ENCODE measurements at places on chromosomes 1 and 21.
A peak's percentile ranks its signal among the peaks of the same experiment; 100 is the strongest.

- no peak for DNase-seq
These were observed 39.6 kb upstream of the DPYD start for GRCh38 chr1:97960470-97960869.

- no peak for DNase-seq
These were observed 97.1 kb upstream of the DAB1 start for GRCh38 chr1:57520743-57521515.

DNA sequence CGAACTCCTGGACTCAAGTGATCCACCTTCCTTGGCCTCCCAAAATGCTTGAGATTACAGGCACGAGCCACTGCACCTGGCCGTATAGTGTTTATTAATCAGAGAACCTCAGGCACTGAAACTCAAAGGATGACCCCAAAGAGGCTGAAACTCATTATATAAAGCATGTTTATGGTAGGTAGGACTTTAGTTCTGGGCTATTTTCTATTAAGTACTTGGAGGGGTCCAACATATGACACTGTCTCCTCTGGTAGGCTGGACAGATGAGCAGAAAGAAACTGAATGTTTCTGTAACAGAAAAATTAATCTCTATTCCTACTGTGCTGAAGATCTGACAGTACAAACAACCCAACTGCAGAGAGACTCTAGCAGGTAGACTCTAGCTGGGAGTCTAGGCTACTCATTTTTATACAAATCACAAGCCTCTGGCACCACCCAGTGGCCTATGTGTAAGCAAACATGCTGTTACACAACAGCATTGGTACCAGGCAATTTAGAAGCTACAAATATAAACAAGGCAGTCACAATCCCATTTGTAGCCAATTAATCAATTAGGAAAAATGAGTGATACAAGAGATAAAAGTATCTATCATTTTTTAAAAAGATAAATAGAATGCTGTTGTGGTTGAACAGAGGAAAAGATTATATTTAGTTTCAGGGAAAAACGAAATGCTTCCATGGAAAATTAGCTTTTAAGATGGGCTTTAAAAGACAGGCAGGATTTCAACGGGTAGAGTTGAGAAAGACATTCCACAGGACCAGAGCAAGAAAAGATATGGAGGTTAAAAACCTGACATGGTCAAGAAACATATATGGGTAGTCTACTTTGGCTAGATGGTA is 10.4 kb downstream of the DCAF8 start:
- no peak for DNase-seq

DNA sequence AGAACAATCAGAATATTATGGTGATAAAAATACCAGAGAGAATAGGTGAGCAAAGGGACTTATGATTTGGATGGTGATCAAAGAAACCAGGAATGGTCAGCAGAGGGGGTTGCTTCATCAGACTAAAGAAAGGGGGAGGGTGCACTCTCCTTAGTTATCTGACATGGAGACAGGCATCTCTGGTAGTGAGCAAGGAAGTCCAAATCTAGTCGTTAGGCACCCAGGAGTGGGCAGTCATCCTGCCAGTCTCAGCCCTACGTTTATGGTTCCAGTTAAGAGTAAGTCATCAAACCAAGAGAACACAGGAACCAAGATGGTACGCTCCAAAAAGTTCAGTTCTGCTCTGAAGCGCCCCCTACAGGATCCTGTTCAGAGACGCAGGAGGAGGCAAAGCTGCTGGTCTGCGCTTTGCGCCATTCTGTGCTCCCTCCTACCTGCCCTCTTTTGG is 28.6 kb downstream of the EBNA1BP2 start:
- no peak for DNase-seq

DNA sequence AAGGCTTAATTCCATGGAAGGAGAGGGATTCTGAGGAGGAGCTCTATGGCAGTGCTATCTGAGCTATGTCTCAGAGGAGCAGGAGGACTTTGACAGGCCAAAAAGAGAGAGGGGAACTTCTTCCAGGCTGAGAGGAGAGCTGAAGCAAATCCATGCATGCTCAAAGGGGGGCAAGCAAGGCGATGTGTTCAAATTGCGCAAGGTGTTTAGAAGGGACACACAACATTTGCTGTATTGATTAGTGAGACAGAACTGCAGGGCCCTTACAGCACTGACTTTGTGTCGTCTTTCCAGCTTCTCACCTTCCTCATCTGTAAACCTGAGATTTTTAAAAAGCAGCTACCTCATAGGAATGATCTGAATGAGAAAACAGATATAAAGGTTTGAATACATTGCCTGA is 145.3 kb downstream of the DAB1 start:
- no peak for DNase-seq

- DNase-seq = no peak
These were observed 589.1 kb downstream of the PTPRU start for GRCh38 chr1:29825274-29825940.

DNA sequence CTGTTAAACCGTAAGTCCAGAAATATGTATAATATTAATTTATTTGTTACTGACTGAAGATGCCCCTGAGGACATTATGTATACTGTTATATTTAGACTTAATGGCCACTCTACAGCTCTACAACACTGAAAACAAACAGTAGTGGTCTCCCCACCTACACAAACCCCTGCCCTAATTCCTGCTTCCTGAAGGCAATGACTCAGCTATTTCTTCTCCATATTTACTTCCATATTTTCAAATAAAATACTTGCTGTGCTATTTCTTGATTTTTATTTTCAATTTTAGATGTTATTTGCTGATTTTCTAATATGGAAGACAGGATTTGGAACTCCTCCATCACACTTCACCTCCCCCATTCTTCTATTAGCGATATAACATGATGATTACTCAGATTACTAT is 97.6 kb downstream of the PCNX2 start:
- DNase-seq = no peak

GRCh38 chr1:19661721-19662228 is 2.9 kb upstream of the HTR6 start:
- DNase-seq = no peak

GRCh38 chr1:225963735-225964530 is 22.9 kb upstream of the LEFTY2 start:
- DNase-seq = no peak

DNA sequence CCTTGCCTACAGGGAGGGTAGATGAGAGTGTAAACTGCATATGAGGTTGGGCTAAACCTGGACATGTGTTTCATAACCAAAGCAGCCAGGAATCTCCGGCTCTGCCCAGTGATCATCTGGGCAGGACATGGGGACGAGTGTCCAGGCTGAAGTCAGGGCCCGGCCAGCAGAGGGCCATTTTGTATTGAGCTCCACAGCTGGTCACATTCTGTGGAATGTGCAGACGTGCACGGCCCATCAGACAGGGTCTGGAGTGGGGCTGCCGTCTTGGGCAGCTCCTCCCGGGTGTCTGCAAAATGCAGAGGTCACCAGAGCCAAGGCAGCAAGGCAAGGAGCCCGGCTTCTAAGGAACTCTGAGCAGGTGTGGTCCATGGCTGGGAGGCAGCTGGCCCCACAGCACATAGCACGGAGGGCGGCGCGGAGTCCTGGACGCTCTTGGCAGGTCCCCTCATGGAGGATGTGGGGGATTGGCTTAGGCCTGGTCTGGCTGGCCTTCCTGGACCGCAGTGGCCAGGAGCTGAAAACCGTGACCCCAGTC is 6.2 kb downstream of the LRRC3 start:
- no peak for DNase-seq

DNA sequence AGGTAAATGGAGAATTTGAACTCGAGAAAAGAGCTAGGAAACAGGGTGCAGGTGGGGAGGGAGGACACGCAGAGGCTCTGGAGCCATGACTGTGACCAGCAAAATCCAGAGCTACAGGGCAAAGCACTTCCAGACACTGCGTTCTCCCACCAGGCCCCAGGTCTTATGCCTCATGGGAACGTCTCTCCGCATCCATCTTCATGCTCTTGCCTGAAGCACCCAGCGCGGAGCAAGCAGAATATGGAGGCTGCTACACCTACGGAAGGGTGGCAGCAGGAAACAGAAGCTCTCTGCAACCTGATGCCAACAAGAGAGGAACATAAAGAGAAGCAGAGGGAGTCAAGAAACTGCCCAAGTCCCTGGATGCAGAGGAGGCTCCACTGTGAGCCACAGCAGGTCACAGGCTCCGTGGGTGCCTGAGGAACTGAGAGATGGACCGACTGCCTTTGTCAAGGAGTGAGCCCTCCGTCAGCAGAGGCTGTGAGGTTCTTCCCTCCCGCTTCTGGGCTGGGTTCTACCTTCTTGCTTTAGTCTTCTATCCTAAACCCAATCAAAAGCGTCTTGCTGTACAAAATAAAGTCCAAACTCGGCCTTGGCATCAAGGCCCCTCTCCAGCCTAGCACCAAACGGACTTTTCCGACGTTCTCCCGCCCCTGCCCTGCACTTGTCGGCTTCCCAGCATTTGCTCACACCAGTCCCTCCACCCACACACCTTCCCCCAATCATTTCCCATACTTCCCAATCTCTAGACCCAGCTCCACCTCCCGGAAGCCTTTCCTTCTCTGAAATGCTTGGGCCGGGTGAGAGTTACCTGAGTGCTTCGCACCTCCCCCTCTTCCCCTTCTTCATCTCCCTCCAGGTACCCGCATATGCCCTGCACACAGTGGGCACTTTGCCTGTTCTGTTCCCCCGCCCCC is 930 bp downstream of the DHCR24 start:
- no peak for DNase-seq

DNA sequence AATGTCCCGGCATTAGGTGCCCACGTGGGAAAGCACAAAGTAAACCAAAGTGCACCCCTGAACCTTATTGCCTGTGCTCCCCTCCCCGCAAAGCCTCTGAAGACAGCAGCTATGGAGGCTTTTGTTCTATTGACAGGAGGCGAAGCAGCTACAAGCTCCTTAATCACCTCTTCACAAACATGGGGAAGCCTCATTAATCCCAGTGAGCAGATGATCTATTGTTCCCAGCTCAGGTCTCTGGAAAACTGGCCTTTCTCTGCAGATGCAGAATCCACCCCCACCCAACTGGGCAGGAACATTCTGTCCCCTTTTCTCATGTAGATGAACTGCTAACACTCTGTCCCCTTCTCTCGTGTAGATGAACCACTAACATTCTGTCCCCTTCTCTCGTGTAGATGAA is 190.5 kb upstream of the CSF3R start:
- no peak for DNase-seq

DNA sequence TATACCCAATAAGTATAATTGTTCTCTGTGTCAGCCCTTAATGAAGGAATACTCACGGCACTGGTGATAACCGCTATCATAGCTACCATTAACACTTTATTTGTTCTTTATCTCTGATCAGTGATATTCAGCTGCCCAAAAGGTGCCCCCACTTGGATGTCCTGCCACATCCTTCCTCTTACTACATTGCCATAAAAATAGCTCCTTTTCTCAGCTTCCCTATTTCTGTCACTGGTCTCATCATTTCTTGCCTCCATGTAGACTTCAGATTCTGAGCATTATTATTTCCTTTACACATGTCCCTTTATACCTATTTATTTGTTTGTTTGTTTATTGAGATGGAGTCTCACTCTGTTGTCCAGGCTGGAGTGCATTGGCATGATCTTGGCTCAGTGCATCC is 2.7 kb upstream of the RAB29 start:
- DNase-seq = no peak

DNA sequence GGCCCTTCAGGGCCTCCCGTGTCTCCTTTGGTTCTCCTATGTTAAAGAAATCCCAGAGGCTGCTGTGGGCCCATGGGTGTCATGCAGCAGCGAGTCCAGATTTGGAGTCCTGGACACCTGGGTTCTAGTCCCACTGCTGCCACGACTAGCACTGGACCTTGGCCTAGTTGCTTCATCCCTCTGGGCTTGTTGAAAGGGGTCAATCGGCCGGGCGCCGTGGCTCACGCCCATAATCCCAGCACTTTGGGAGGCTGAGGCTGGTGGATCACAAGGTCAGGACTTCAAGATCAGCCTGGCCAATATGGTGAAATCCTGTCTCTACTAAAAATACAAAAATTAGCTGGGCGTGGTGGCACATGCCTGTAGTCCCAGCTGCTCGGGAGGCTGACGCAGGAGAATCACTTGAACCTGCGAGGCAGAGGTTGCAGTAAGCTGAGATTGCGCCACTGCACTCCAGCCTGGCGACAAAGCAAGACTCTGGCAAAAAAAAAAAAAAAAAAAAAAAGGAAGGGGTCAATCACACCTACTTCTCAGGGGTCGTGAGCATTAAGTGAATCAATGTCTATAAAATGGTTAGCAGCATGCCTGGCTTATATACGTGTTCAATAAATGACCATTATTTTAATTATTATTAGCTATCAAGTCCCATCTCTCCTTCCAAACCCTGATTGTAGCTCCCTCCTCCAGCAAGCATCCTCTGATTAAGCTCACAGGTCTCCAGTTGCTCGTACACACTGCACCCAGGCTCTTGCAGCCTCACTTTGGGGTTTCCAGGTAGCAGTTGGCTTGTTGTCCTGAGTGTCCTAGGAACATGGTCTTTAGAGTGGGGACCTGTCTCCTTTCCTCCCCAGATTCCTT is 43.8 kb downstream of the KIRREL1 start:
- no peak for DNase-seq

- peak; percentile 94 for DNase-seq
These were observed 26.8 kb downstream of the EIF4G3 start for GRCh38 chr1:21149855-21150432.

GRCh38 chr1:1141911-1142250 is 26.0 kb upstream of the C1orf159 start:
- no peak for DNase-seq

GRCh38 chr1:219927298-219927955 is 930 bp downstream of the SLC30A10 start:
- no peak for DNase-seq

- DNase-seq = no peak
These were observed 24.4 kb downstream of the FUBP1 start for GRCh38 chr1:77954521-77954920.

- DNase-seq = no peak
These were observed 283.9 kb upstream of the ST6GALNAC5 start for GRCh38 chr1:76583235-76583868.

DNA sequence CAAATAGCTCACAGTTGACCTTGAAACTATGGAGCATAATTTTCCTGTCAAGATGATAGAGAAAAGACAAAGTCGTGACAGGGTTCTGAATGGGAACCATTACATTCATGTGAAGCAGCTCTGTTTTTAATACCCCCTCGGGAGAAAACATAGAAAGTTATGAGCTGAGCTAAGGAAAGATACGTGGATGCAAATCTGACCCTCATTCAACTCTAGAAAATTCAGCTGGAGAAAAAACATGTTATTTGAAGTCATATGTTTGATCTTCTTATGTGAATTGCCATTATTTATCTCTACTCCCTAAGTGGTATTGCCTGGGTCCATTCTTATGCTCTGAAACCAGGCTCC is 48.0 kb upstream of the LRRC52 start:
- DNase-seq = no peak

DNA sequence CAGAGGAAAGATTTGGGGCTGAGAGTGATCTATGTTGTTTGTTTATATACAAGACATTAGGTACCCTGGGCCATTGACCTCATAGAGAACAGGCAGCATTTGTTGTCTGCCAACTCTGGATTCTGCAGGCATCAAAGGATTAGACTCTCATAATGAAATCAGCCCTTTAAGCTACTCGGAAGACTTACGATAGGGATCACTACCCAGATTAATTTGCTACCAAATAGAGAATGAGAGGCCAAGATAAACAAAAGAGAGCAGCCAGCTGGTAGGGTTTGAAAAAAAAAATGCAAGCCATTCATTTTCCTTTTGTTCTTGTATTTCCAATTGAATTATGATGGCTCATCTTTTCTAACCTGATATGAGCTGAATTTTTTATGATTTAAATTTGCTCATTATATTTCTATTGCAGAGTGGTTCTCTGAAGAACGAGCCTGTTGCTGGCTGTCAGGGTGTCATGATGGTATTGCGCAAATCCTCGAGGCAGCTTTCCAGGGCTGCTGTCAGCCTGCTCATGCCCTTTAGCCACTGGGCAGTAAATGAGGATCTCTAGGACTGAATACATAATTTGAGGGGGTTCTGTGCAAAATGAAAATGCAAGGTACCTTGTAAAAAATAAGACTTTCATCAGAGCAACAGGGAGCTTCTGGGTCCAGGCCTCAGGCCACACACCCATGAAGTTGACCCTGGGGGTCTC is 116.4 kb upstream of the KCNJ15 start:
- DNase-seq = no peak
